ENCODE measurements at places on chromosomes 13 and 19.

- DNase-seq = no peak
Measured at GRCh38 chr19:13784731-13785452, 10.4 kb upstream of the ZSWIM4 start.

DNA sequence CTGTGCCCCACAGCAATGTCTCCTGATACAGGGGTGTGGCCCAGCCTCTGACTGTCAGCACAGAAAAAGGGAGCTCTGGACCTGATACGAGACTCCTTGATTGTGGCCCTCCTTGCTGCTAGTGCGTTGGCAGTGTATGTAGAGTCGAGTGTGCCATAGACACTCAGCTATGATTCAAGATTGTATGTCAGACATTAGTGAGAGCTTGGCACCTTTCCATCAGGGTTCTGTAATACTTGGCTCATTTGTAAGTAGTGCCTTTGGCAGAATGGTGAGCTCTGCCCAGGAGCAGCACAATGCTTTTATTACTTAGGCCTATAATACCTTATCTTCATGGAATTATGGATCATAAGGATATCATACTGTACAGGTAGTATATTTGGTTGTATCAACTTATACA is 83.4 kb downstream of the ATP8A2 start:
- no peak for DNase-seq

- DNase-seq = no peak
Measured at GRCh38 chr19:19155495-19156219, 14.4 kb downstream of the MEF2B start.

DNA sequence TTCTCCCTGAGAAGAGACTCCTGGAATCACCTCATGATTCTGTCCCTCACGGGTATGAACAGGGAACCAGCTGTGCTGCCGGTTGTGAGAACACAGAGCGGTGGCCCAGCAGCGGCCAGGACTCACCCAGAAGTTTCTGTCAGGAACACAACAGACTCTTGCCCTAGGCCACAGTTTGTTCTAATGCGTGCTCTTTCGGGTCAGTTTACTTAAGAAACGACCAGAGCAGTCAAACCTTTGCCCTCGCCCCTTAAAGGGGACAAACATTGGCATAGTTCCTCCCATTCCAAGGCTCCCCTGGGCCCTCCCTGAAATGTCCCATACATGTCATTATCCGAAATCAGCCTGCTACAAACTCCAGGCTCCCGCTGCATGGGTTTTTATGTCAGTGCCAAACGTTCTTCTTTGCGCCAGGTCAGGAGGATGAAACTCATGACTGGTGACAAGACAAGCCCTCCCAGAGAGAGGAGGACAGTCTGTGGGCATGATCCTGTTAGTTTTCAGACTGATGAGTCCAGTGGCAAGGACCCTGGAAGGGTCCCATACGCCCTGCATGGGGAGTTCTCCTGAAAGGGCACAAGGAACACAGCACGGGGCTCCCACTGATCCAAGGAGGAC is 18.3 kb downstream of the ZIC5 start:
- no peak for DNase-seq

DNA sequence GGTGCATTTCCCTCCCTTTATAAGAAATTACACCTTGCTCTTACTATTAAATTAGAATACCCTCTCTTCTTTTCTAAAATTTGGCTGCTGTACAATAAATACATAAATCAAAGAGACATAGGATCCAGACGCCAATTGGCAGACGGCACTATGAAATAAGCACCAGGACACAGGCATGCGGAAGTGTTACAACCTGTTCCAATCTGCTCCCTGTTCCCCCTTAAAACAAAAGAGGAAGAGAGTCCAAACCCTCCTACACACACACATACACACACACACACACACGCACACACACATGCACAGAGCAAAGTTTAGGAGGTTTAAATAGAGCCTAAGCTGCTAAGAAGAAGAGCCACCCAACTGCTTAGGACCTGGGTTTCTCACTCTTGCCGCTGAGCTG is 75.6 kb upstream of the ZNF507 start:
- no peak for DNase-seq

DNA sequence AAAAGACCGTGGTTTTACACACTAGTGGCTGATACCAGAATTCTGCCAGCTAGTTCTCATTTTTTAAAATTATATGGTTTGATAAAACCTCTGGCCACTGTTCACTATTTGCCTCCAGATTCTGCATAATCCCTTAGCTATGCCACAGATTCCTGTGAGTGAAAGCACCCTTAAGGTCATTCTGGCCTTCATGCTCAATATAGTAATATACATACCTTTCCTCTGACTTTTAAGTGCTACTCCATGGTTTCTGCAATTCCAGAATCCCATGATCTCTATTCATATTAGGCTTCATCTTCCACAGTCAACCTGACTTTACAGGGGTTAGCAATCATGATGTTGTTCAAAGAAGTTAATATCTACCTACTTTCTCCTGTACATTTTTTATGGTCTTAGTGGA is 274.1 kb upstream of the EDNRB start:
- no peak for DNase-seq

DNA sequence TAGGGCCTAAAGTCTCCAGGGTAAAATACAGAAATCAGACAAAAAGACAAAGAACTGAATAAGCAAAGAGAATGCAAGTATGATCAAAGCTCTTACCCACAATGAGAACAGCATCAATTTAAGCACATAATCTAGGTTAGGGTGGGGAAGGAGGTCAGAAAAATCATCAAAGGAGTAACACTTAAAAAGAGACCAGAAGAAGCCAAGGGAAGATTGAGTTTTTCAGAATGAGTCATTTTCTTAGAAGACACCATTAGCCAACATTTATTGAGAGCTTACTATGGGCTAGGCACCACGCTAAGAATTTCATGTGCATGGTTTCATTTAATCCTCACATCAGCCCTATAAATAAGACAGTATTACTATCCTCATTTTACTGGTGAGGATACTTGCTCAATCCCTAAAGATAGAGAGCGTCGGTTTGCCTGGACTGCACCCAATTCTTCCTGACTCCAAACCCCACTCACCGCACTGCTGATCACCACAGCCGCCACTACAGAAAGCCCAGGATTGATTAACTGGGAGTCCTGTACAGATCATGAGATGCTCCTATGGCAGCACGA is 1.7 kb upstream of the SHISA2 start:
- DNase-seq = no peak

DNA sequence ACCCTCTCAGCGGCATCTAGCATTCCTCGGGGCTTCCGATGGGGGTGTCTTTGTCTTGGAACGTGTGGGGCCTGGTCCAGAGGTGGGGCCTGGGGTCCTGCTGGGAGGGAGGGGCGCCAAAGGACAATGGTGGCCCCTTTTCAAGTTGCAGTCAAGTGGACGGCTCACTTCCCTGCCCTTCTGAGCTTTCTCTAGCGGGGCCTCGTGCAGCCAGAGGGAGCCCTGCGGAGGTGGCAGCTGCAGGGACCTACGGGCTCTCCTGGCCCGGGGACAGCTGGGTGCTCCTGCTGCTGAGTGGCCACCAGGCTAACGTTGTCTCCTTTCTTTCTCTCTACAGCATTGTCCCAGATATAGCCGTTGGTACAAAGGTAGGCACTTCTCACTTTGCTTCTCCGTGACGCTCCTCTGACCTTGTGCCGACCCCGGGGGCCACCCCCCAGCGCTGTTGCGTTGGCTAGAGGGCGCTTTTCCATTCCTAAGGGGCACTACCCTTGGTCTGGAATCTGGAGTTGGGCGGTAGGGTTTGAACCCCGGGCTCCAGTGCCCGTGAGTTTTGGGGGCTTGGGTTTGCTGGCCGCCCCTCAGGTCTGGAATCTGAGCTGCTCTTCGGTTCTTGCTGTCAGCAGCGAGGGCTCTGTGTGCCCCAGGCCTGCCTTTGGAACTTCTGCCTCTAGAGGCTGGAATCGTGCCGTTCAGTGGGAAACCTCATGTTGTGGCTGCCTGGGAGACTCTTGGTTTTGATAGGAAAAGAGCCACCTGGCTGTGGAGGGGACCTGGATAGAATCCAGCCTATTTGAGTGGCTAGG is 2.0 kb downstream of the PTBP1 start:
- DNase-seq = no peak

- DNase-seq = no peak
Measured at GRCh38 chr13:110433014-110433413, 125.9 kb downstream of the COL4A2 start.

DNA sequence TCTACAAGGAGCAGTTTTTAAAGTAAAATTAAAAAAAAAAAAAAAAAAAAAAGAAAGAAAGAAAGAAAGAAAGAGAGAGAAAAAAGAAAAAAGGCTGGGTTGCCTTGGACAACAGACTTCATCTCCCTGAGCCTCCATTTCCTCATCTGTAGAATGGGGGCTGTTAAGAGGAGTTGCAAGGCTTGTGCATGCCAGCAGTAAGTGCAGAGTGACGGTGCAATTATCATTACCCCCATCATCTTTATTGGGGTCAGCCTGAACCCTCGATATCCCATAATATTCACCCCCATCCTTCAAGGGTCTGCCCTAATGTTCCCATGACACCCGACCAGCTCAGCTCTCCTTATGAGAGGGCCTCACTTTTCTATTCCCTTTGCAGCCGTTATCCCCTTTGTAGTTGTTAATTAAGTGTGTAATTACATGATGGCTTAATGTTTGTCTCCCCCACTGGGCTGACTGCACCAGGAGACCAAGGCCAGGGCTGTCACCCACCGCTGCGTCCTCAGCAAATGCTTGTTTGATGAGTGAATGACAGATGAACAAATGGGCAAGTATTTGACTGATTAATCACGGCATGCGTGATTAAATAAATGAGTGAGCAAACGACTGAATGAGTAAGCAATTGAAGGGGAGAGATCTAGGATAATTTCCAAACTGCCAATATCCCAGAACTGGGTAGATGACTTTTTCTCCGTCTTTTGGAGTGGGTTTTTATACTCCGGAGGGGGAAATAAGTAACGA is 10.1 kb downstream of the FOSB start:
- DNase-seq = no peak

DNA sequence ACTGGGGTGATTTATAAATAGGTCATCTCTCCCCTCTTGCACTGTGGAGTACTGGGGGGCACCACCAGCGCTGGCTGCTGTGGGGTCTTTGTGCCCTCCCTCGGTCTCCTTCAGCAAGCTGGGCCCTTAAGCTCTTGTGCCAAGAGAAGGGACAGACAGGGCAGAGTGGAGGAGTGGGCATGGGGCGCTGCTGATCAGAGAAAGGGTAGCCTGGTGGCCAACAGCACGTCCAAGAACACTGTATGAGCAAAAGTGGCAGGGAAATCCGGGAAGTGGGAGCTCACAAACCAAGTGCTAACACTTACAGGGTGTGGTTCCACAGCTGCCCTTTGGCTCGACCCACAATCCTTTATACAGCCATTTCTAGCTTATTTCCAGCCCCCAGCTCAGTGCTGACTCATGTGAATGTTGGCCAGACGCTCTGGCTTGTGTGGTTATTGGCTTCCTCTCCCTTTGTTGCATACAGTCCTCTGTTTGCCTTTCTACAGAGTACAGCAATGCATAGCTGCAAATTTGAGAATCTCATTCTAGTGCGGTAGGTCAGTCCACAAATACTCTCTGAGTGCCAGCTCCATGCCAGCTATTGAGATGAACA is 298.8 kb downstream of the SHISA2 start:
- no peak for DNase-seq

DNA sequence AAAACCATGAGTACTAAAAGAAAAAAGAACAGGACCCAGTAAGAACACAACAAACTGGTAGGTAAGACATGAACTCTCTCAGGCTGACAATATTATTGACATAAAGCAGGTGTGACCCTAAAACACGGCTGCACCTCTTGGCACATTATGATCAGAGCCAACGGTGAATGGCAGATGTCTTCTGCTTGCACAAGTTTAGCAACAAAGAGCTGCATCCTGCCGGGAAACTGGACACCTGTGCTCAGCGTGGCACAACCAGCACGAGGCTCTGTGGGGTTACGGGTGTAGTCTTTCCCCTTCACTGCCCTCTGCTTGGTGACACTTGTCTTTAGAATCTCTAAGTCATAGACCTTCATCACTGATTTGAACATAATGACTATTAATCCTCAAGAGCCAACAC is 97.9 kb downstream of the DOCK9 start:
- peak; percentile 13 for DNase-seq

- DNase-seq = no peak
Measured at GRCh38 chr13:50162567-50162966, 147.3 kb downstream of the KCNRG start.

- DNase-seq = no peak
Measured at GRCh38 chr19:47676811-47677210, 36.4 kb upstream of the EHD2 start.

GRCh38 chr13:100483841-100484381 is 104.7 kb downstream of the GGACT start:
- no peak for DNase-seq

- DNase-seq = no peak
Measured at GRCh38 chr13:55992145-55992544, 1148.6 kb upstream of the PRR20A start.
